Fibroblast of skin of left biceps (primary cell): ENCODE measurements at places on chromosomes 13 and 19.

- peak; percentile 92 for DNase-seq
These were observed 8.7 kb upstream of the IGFL3 start for GRCh38 chr19:46133101-46133627.

DNA sequence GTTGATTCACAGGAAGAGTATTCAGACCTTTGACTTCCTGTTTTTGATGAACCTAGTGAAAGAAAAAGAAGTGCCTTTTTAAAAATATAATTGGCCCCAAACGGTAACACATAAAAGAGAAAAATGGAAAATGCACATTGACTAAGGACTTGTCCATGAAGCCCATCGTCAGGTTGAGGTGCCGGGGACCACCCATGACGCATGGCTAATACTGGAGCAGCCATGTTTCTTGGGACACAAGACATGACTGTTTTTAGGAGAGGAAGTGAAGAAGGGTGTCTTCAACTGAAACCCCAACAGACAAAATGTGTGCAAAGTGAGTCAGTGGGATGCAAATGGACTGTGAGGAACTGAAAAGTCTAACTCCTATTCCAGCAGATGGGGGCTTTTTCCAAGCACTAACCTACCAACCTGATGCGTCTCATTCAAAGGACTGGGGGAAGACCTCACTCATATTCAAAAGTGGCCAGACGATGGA is 459.4 kb downstream of the FOXO1 start:
- DNase-seq: no peak

DNA sequence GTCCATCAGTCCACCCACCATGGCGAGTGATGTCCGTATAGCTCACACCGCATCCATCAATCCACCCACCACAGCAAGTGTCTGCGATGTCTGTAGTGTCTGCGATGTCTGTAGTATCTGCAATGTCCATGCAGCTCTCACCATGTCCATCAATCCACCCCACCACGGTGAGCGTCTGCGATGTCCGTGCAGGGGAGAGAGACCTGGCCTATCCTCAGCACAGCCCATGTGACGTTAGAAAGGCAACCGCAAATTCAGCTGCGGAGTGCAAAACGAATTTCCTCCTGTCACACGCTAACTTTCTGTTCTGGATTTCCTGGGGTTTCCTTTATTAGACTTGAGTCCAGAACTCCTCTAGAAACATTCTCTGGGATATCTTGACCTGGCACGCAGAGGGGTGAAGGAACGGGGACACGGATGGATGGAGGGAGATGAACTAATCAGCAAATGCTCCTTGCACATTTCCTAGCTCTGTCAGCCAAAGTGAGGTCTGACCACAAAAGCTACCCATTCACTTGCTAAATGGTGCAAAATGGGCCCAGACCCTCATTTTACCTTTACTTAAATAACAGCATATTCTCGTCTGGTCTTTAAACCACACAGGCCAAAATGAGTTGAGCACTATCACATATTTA is 18.3 kb downstream of the RASA3 start:
- no peak for DNase-seq

DNA sequence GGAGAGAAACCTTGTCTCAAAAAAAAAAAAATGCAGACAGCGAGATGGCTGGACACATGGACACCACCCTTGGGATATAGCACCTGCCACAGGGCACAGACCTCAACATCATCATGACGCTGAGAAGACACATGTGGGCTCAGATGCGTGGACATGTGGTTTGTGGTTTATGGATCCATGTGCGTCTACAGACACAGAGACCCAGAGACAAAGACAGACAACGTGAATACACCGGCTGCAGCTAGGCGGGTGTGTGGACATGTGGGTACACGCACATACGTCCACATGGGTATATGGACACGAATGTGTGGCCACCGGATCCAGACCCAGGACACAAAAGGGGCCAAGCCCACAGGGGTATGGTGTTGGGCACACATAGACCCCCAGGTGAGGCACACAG is 1.3 kb downstream of the TNFSF14 start:
- no peak for DNase-seq

- DNase-seq: no peak
These were observed 5.6 kb upstream of the ZNF607 start for GRCh38 chr19:37725181-37725580.

GRCh38 chr13:49240017-49240416 is 7.7 kb upstream of the CDADC1 start:
- DNase-seq: no peak

DNA sequence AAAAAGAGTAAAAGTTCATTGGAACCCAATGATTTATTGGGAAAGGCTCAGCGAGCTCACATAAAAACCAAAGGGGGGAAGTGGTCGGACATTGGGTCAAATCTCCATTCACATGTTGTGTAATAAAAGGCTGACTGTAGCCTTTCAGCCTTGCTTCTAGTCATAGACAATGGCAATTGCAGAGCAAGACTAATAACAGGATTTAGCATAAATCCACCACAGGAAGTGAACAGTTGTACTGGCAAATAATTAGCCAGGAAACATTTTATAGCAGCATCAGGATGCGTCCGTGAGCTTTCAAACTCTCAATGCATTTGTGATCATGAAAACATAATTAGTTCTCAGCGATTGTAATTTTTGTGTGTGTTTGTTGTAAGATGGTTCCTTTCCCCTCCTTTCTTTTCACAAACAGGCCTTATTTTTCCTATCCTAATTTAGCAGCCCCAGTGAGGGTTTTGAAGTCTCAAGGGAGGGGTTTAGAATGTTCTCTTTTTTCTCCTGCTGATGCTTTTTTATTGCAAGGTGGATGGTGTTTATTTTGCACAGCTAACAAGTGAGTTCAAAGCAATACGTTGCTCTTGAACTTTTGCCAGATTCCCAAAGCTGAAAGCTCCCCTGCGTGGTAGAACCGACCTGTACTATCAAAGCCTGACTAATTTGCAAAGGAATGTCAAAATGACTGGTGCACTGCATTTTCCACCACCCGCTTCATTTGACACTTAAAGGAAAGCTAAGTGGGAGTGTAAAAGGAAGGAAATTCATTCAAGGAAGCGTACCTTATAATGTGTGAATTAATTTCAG is 105.6 kb downstream of the SPRY2 start:
- DNase-seq: no peak

GRCh38 chr19:29807870-29808405 is 3.9 kb upstream of the CCNE1 start:
- DNase-seq: no peak

GRCh38 chr13:89061821-89062220 is 1390.7 kb downstream of the SLITRK5 start:
- no peak for DNase-seq
